Neural crest cell (in vitro differentiated cells): ENCODE measurements at places on chromosomes 5 and 9. TPM values are rescaled to one million over a fixed set of nuclear protein-coding genes. Genes with fewer than 3 reads are reported as not detected.
A peak's percentile ranks its signal among the peaks of the same experiment; 100 is the strongest.

- no peak overlapping the region for H3K27ac ChIP-seq
- no peaks in the 10 kb centered on the region for H3K36me3 ChIP-seq
- peaks cover 24% of the 10 kb centered on the region for H3K4me1 ChIP-seq
- peaks cover 8% of the 10 kb centered on the region for H3K27me3 ChIP-seq
- DNase-seq: peak; percentile 67
These were observed 87.2 kb downstream of the PTTG1 start for GRCh38 chr5:160508780-160509361.

- H3K27ac ChIP-seq: no peak overlapping the region
- no peaks in the 10 kb centered on the region for H3K27me3 ChIP-seq
- DNase-seq: no peak
- no peaks in the 10 kb centered on the region for H3K36me3 ChIP-seq
These were observed 277.2 kb upstream of the VLDLR start for GRCh38 chr9:2344436-2344835.

DNA sequence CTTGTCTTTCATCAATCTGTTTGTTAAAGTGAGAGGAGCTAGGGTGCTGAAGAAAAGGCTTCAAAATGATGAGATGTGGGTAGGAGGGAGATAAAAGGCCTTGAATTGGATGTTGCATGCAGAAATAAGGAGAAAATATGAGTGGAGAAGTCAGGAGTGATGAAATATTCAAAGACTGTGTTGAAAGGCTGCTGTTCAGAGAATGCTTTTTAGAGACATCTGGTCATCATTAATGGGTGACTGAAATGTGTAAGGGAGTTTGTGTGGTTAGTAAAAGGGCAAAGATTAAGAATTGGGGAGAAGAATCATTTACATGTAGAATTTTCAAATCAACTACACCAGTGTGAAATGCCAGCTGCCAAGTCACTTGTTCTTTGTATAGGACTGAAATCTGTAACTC is 383.9 kb downstream of the MAT2B start:
- H3K4me3 ChIP-seq: no peak overlapping the region
- no peak overlapping the region for H3K27ac ChIP-seq
- peaks cover 4% of the 10 kb centered on the region for H3K4me1 ChIP-seq
- no peaks in the 10 kb centered on the region for H3K27me3 ChIP-seq
- DNase-seq: no peak

GRCh38 chr5:157222506-157223230 is 42.0 kb downstream of the ITK start:
- H3K27me3 ChIP-seq: no peaks in the 10 kb centered on the region
- DNase-seq: no peak
- H3K4me1 ChIP-seq: no peaks in the 10 kb centered on the region
- H3K4me3 ChIP-seq: no peak overlapping the region
- H3K36me3 ChIP-seq: no peaks in the 10 kb centered on the region

DNA sequence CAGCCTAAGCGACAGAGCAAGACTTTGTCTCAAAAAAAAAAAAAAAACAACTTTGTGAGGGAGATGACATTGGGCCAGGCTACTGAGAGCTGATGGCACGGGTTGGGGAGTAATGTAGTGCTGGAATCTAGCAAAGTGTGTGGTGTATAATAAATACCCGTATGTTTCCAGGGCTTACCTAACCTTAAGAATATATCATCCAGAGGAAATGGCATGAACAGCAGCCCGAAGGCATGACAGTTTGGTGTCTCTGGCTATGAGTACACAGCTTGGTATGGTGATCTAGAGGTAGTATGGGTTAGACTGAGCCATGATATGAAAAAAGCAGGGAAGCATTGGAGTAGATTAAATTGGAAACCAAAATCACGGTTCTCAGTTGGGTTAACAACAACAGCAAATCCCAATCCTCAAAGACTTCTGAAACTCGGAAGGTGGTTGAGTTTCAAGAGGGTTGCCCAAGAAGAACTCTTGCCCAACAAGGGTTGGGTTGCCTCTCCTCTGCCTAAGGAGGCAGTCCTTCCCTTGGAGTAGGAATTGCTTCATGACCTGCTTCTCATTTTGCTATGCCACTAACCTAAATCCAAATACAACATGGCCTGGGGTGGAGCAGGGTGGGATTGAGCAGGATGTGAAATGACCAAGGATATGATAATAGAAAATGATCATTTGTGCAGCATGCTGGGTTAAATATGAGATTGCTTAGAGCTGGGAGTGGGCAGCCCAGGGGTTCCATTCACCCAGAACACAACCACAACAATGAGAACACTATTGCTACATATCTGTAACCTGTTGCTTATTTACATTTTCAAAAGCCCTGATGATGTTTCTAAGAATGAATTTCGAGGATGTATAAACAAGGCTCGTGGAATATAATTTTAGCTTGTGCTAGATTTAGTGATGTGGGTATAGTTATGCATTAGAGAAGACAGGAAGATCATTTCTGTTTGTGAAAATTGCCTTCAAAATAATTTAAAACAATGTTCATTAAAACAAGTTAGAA is 64.6 kb upstream of the ZFR start:
- no peaks in the 10 kb centered on the region for H3K27me3 ChIP-seq
- peaks cover 3% of the 10 kb centered on the region for H3K36me3 ChIP-seq
- DNase-seq: no peak
- no peak overlapping the region for H3K4me3 ChIP-seq

- no peaks in the 10 kb centered on the region for H3K27me3 ChIP-seq
- no peaks in the 10 kb centered on the region for H3K36me3 ChIP-seq
- DNase-seq: no peak
- H3K4me1 ChIP-seq: peaks cover 7% of the 10 kb centered on the region
- H3K27ac ChIP-seq: no peak overlapping the region
These were observed 701.5 kb upstream of the MEF2C start for GRCh38 chr5:89584339-89584956.

GRCh38 chr5:59104400-59105127 is 521.7 kb downstream of the RAB3C start:
- no peaks in the 10 kb centered on the region for H3K27me3 ChIP-seq
- DNase-seq: no peak
- H3K36me3 ChIP-seq: no peaks in the 10 kb centered on the region
- no peak overlapping the region for H3K4me3 ChIP-seq
- H3K27ac ChIP-seq: no peak overlapping the region

DNA sequence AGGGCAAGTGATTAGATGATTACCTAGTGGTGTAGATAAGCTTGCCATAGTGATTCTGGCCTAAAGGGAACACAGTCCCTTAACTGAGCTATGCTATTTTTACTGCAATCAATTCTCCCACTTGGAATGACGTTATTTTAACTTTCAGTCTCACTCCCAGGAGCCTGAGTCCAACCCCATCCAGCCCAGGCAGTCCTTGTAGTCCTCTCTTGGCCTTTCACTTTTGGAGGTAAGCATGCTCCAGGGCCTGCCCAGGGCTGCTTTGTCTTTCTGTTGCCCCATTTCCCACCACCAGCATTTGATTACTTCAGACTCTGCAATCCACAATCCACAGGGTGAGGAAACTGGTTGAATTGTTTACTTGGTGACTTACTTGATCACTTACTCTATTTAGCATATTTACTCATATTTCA is 233.0 kb downstream of the CD180 start:
- H3K4me3 ChIP-seq: no peak overlapping the region
- H3K4me1 ChIP-seq: peaks cover 23% of the 10 kb centered on the region
- DNase-seq: no peak
- H3K36me3 ChIP-seq: no peaks in the 10 kb centered on the region

DNA sequence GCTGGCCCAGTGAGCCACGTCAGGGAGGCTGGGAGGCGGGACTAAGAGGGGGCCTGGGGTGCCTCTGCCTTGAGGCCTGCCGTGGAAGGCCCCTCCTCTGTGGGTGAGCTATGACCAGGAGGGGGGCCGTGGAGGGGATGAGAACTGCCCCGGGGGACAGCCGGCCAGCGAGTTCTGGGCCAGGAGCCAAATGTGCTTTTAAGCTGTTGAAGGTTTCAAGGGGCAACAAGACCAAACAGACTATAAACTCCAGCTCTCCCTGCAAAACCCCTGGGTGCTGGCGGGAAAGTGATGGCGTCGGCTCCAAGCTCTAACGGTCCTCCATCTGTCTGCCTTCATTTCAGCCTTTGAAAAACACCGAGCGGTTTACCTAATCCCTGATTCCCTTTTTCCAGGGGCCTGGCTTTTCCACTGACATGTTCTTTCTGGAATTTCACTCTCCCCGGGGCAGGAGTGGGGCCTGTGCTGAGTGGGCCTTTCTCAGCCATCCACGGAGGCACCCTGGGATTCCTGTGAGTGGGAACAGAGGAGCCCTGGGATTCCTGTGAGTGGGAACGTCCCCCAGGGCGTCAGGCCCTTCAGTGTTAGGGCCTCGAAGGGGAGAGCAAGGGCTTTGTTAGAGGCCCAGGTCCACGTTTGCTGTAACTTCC is 65.6 kb downstream of the COL5A1 start:
- peaks cover 3% of the 10 kb centered on the region for H3K27me3 ChIP-seq
- no peaks in the 10 kb centered on the region for H3K36me3 ChIP-seq
- H3K4me1 ChIP-seq: no peaks in the 10 kb centered on the region

- DNase-seq: no peak
- H3K27ac ChIP-seq: no peak overlapping the region
- peaks cover 3% of the 10 kb centered on the region for H3K4me1 ChIP-seq
- H3K27me3 ChIP-seq: no peaks in the 10 kb centered on the region
These were observed 39.2 kb downstream of the DCAF10 start for GRCh38 chr9:37839496-37840461.

GRCh38 chr5:14237317-14238086 is 94.4 kb downstream of the TRIO start:
- no peak overlapping the region for H3K4me3 ChIP-seq
- no peaks in the 10 kb centered on the region for H3K36me3 ChIP-seq
- H3K27me3 ChIP-seq: no peaks in the 10 kb centered on the region
- H3K4me1 ChIP-seq: peaks cover 26% of the 10 kb centered on the region

- DNase-seq: no peak
- no peaks in the 10 kb centered on the region for H3K36me3 ChIP-seq
- H3K27me3 ChIP-seq: peaks cover 27% of the 10 kb centered on the region
- peaks cover 17% of the 10 kb centered on the region for H3K4me1 ChIP-seq
- H3K4me3 ChIP-seq: peak overlapping the region; percentile 20
- H3K27ac ChIP-seq: no peak overlapping the region
These were observed 2.6 kb upstream of the GCNT1 start for GRCh38 chr9:76456202-76456926.

- H3K27ac ChIP-seq: no peak overlapping the region
- no peaks in the 10 kb centered on the region for H3K4me1 ChIP-seq
- DNase-seq: no peak
- no peaks in the 10 kb centered on the region for H3K27me3 ChIP-seq
These were observed 144.4 kb upstream of the TBCA start for GRCh38 chr5:77920359-77921058.

DNA sequence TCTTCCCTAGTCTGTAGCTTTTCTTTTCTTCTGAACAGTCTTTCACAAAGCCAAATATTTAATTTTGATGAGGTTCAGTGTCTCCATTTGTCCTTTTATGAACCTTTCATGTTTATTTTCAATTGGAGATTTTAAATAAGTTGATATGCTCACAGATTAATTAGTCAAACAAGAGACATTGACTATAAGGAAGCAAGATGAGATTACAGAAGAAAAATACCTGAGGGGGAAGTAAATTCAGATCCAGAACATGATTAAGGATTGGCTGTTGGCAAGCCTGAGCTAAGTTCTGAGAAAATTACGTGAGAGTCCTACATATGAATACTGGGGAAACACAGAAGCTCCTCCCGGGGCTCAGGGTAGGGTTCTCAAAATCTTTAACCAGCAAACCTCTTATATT is 1039.8 kb upstream of the SEMA6A start:
- no peak for DNase-seq
- no peak overlapping the region for H3K4me3 ChIP-seq
- H3K36me3 ChIP-seq: no peaks in the 10 kb centered on the region
- H3K27ac ChIP-seq: no peak overlapping the region
- peaks cover 4% of the 10 kb centered on the region for H3K4me1 ChIP-seq
- H3K27me3 ChIP-seq: no peaks in the 10 kb centered on the region

- H3K36me3 ChIP-seq: no peaks in the 10 kb centered on the region
- H3K27ac ChIP-seq: no peak overlapping the region
- H3K4me3 ChIP-seq: no peak overlapping the region
- DNase-seq: no peak
- no peaks in the 10 kb centered on the region for H3K4me1 ChIP-seq
- no peaks in the 10 kb centered on the region for H3K27me3 ChIP-seq
These were observed 18.7 kb downstream of the ADAMTS13 start for GRCh38 chr9:133440874-133441273.

DNA sequence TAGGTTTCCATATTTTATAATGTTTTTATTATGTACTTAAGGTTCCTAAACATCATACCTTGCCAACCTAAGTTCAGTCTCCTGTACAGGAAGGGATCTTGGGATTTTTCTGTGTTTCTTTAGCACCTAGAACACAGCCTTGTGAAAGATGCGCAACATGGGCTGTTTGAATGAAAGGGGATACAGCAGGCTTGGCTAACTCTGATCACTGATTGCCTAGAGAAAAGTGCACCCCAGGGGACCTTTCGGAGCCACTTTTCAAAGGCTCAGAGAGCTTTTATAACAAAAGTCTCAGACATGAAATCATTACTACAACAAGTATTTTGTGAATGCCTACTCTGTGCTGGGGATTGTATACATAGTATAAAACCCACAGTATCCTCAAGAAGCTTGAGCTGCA is 261.6 kb downstream of the BNC2 start:
- H3K4me3 ChIP-seq: no peak overlapping the region
- DNase-seq: no peak
- no peak overlapping the region for H3K27ac ChIP-seq
- no peaks in the 10 kb centered on the region for H3K27me3 ChIP-seq
- H3K4me1 ChIP-seq: no peaks in the 10 kb centered on the region

DNA sequence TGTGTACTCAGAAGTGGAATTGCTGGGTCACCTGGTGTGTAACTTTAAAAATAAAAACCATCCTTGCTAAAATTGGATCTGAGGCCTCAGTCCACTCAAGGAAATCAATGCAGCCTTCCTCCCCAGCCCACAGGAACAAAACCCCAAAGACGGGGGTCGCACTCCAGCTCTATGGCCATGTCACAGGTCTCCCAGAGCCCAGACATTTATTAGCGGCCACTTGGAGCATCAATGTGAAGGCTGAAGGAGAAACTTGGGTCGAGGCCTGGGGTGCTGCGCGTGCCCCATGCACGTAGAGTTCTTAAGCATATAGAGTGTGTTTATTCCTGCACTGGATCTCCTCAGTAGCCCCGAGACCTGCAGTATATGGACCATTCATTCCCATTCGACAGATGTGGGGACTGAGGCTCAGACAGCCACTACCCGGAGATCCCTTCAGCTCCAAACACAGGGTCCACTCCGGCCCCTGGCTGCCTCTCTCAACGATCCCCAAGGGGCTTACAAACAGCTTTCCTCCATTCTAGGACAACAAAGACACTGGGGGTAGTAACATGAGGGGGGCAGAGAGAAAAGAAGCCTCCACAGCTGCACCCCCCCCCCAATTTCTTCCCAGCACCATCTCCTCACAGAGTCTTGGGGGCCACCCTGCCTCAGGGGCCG is 14.3 kb upstream of the OLFM1 start:
- peaks cover 30% of the 10 kb centered on the region for H3K4me1 ChIP-seq
- H3K4me3 ChIP-seq: no peak overlapping the region
- H3K27ac ChIP-seq: no peak overlapping the region
- peaks cover 51% of the 10 kb centered on the region for H3K27me3 ChIP-seq
- DNase-seq: no peak
- H3K36me3 ChIP-seq: no peaks in the 10 kb centered on the region

BAAT gene
- total RNA-seq: 0.16 and 0.30 TPM in 2 replicates

ANKRD34B gene
- total RNA-seq: 0.05 TPM in 1 of 2 replicates, not detected in the other

CTXN3 gene
- not detected in 2 replicates for total RNA-seq

SPINK7 gene
- not detected in 2 replicates for total RNA-seq

FOXD4L3 gene
- not detected in 2 replicates for total RNA-seq

C1QTNF2 gene
- total RNA-seq: 0.42 and 0.43 TPM in 2 replicates

GPR151 gene
- total RNA-seq: not detected in 2 replicates

PAEP gene
- total RNA-seq: not detected in 2 replicates

C1QTNF3 gene
- 7.7 and 8.7 TPM in 2 replicates for total RNA-seq

CKMT2 gene
- 0.86 TPM in 1 of 2 replicates, not detected in the other for total RNA-seq

PDCD1LG2 gene
- total RNA-seq: not detected in 2 replicates
